Esophagus muscularis mucosa (tissue), 4 donors: ENCODE measurements at places on chromosomes 1 and 21. TPM values are rescaled to one million over a fixed set of nuclear protein-coding genes. Genes with fewer than 3 reads are reported as not detected.

The HES2 gene
- total RNA-seq: not detected

The RAP1GAP gene
- total RNA-seq: 0.71 TPM

DNA sequence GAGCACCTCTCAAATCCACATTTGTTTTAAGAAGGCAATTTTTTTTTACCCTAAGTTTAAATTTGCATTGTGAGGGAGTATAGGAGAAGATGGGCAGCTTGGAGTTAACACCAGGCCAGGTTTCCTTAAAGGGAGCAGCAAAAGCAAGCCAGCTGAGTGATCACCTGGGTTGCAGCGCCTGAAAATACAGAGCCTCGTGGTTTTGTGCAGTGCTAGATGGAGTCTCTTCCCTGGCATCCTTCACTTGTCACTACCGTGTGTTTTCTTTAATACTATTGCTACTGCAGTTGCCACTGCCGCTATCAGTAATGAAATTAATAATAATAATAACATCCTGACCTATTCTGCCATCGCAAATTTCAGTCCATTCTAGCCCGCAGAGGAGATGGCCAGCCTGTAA lies 35.2 kb upstream of the VAV3 start:
- H3K27me3 ChIP-seq: no peaks in the 10 kb centered on the region
- H3K27ac ChIP-seq: no peak overlapping the region
- H3K4me3 ChIP-seq: no peak overlapping the region

DNA sequence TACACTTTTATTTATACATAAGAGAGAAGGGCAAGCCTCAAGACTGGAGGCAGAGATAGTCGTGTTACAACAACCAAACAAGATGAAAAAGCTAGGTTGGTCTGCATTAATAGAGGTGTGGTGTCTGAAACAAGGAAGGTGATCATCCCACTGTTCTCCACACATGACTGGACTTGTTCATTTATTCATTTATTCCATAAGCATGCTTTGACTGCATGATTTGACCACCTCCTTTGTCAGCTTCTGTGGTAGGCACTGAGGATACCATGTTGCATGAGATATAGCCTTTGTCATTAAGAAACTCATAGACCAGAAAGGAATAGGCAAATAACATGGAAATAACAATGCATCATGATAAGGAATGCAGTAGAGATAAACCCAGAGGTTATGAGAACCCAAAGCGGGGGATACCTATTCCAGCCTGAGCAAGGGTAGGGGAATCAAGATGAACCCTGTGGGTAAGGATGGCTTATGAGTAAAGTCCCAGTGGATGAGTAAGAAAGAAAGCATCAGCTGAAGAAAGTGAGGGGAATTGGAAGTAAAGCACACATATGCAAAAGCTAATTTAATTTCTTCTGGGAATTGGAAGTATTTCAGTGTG lies 173.7 kb upstream of the FGGY start:
- no peak overlapping the region for H3K4me3 ChIP-seq
- DNase-seq: peak; percentile 26
- H3K27me3 ChIP-seq: no peaks in the 10 kb centered on the region
- H3K36me3 ChIP-seq: no peaks in the 10 kb centered on the region

DNA sequence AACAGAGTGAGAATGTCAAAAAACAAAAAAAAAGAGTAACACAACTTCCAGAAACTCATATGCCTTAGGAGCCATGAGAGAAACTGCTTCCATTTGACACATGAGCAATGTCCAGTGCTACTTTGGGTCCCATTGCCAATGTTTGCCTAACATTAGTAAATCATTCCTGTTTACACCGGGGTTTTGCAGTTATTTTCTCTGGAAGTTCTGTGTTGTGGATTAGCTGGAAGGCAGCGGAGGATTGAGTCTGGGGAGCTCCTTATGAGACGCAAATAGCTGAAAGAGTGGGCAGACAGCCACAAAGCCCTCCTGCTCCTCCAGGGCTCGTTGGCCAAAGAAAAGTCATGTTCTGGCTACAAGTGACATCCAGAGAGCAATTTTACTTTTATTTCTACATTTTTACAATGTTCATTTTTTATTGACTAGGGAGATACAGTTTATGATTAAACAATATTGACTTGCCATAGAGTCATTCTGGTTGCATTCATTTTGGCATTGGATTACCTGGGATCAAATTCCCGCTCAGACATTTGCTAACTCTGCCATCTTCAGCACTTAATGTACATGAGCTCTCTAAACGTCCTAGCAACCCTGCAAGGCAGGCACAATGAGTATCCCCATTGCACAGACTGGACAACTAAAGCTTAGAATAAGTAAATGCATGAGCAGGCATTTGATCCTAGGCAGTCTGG lies 66.4 kb upstream of the GALNT2 start:
- no peak overlapping the region for H3K27ac ChIP-seq

The MTX1 gene
- total RNA-seq: 34.1 TPM

- DNase-seq: no peak
- peaks cover 23% of the 10 kb centered on the region for H3K27me3 ChIP-seq
- no peak overlapping the region for H3K27ac ChIP-seq
These were observed 57.9 kb upstream of the PDE9A start for GRCh38 chr21:42595283-42596187.

The JAK1 gene
- 158 TPM for total RNA-seq

DNA sequence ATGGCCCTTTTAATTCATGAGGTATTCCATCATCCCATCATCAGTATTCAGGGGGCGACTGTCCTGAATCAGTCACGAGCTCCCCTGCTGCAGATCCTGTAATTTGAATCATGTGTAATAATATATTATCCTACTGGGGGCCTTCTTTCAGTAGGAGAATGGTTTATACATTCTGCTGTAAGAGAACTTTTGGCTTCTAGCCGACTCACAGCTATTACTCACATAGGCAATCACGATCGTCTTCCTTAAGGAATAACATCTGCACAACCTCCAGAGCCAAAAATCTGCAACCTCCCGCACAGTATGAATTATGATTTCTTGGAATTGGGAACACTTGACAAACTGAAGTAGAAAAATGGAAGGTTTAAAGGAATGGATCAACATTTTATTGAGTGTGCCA lies 343.0 kb downstream of the USP25 start:
- H3K4me1 ChIP-seq: peaks cover 30% of the 10 kb centered on the region
- no peak for DNase-seq
- H3K36me3 ChIP-seq: no peaks in the 10 kb centered on the region

DNA sequence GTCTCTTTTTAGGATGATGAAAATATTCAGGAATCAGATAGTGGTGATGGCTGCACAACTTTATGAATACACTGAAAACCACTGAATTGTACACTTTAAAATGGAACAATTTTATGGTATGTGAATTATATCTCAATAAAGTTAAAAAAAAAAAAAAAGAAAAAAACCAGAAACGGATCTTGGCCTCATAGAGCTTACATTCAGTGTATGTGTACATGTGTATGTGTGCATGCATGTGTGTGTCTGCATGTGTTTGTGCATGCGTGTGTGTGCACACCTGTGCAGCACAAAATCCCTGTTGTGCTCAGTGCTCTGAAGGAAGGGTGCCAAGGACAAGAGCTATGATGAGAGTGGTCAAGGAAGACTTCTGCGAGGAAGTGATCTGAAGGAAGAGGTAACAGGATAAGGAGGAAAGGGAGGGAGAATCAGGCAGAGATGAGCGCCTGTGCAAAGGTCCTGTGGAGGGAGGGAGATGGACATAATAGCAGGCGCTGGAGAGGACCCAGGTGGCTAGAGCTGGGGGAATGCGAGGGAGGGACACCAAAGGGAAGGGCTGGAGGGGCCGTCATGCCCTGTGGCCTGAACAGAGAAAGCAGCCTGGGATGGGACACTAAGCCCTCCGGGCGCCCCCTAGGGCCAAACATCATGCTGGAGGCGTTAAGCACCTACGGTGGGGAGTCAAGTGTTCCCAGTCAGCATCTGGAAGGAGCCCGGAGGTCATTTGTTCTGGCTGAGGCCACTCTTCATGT lies 25.2 kb downstream of the NKAIN1 start:
- no peak overlapping the region for H3K27ac ChIP-seq
- H3K4me3 ChIP-seq: no peak overlapping the region
- H3K36me3 ChIP-seq: no peaks in the 10 kb centered on the region
- DNase-seq: no peak
- H3K4me1 ChIP-seq: peaks cover 10% of the 10 kb centered on the region

GRCh38 chr1:228351850-228352249 lies 54.8 kb downstream of the TRIM11 start:
- DNase-seq: no peak
- no peak overlapping the region for H3K27ac ChIP-seq
- H3K36me3 ChIP-seq: no peaks in the 10 kb centered on the region
- H3K4me1 ChIP-seq: no peaks in the 10 kb centered on the region
- no peak overlapping the region for H3K4me3 ChIP-seq

DNA sequence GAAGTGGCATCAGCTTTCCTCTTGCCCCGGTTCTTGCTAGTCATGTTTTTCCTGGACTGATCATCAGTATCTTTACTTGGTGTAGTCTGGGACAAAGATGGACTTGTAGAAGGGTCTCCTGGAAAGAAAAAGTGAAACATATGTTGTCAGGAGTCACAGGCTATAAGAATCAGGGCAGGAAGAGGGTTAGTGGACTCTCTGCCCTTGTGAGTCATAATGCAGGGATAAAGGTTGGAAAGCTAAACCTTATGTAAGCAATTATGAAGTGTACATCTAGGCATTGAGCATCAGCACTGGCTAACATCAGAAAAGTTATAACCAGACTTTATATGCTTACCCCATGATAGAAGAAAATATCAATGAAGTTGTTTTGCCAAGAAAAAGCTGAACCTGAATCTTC lies 51.2 kb downstream of the XKR8 start:
- DNase-seq: no peak
- H3K4me3 ChIP-seq: no peak overlapping the region
- H3K27me3 ChIP-seq: no peaks in the 10 kb centered on the region
- no peaks in the 10 kb centered on the region for H3K4me1 ChIP-seq

GRCh38 chr1:93623875-93624274 lies 57.8 kb downstream of the BCAR3 start:
- H3K36me3 ChIP-seq: no peaks in the 10 kb centered on the region
- DNase-seq: no peak
- peaks cover 16% of the 10 kb centered on the region for H3K4me1 ChIP-seq
- H3K4me3 ChIP-seq: no peak overlapping the region
- no peaks in the 10 kb centered on the region for H3K27me3 ChIP-seq

DNA sequence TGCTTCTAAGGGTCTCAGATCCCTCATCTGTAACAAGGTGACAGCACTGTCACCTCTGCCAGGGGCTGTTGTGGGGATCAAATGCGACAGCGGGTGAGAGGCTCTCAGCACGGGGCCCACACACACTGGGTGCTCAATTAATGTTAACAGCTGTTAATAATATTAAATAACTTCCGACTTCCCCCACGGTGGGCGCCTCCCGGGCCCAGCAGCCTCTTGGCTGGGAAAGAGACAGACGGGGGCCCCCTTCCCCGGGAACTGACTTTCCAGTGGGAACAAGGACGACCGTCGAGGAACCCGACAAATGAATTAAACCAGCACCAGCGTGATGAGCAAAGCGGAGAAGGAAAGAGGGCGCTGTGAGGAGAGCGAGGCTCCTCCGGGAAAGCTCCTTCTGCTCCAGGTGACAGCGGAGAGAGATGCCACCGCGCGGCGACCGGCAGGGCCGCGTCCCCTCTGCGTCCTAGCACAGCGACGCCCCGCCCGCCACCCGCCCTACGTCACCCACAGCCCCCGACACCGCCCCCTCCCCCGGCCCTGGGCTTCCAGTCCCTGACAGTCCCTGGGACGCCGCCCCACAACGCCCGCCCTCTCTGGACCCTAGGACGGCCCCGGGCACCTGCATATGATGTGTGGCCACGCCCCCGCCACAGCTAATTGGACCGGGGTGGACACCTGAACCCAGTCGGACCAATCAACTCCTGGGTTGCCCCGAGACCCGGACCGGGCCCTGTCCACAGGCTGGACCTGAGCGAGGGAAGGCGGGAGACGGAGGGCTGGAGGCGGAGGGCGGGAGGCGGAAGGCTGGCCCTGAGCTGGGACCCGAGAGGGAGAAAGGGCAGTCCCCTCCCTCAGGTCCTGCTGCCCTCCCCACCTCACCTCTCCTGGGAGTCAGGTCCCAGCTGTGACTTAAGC lies 38.2 kb downstream of the MATN1 start:
- peaks cover 12% of the 10 kb centered on the region for H3K27me3 ChIP-seq
- H3K4me1 ChIP-seq: peaks cover 22% of the 10 kb centered on the region
- DNase-seq: no peak
- H3K4me3 ChIP-seq: no peak overlapping the region
- no peak overlapping the region for H3K27ac ChIP-seq
- H3K36me3 ChIP-seq: no peaks in the 10 kb centered on the region

The KPRP gene
- total RNA-seq: not detected

- no peak for DNase-seq
- H3K27me3 ChIP-seq: no peaks in the 10 kb centered on the region
- no peaks in the 10 kb centered on the region for H3K4me1 ChIP-seq
- H3K4me3 ChIP-seq: no peak overlapping the region
- no peak overlapping the region for H3K27ac ChIP-seq
These were observed 44.0 kb downstream of the URB1 start for GRCh38 chr21:32348604-32349332.

The OR2L5 gene
- total RNA-seq: not detected

DNA sequence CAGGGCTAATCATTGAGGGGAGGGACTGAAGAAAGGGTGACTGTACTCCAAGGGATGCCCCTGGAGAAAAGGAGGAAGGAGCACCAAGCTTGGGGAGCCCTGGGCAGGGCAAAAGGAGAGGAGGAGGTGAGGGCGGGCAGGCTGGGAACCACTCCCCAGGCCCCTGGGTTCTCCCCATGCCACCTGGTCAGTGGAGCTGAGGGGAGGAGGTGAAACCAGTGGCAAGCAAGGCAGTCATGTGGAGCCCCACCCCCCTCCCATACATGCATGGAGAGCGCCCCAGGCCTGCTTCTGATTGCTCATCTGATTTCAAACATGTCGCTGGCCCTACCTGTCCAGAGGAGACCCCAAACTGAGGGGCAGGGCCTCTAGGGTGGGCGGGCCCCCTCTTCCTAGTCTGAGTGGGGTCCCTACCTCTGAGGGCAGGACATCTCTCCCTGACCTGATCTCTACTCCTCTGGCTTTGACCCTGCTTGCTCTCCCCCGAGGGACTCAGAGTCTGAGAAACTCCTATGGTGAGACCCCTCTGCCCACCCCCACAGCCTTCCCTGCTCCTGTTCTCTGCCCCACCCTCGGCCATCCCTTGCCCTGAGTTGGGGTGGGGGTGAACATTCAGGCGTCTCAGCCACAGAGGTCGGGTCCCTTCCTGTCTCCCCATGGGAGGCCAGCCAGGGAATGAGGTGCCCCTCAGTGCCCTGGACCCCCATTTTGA lies 18.6 kb downstream of the INSRR start:
- H3K4me1 ChIP-seq: peaks cover 9% of the 10 kb centered on the region
- no peaks in the 10 kb centered on the region for H3K36me3 ChIP-seq
- no peak for DNase-seq
- H3K27me3 ChIP-seq: peaks cover 91% of the 10 kb centered on the region
- no peak overlapping the region for H3K27ac ChIP-seq
- no peak overlapping the region for H3K4me3 ChIP-seq

- H3K4me1 ChIP-seq: peaks cover 8% of the 10 kb centered on the region
- no peaks in the 10 kb centered on the region for H3K27me3 ChIP-seq
- DNase-seq: no peak
These were observed 402.3 kb downstream of the RYR2 start for GRCh38 chr1:237444120-237444790.

The PAPPA2 gene
- total RNA-seq: 0.11 TPM

GRCh38 chr1:245375789-245376460 lies 221.1 kb downstream of the KIF26B start:
- no peak overlapping the region for H3K27ac ChIP-seq
- H3K27me3 ChIP-seq: no peaks in the 10 kb centered on the region
- H3K4me3 ChIP-seq: no peak overlapping the region
- H3K4me1 ChIP-seq: no peaks in the 10 kb centered on the region
- no peaks in the 10 kb centered on the region for H3K36me3 ChIP-seq

The ZBTB7B gene
- total RNA-seq: 61.0 TPM

GRCh38 chr1:47434051-47434842 lies 3.6 kb upstream of the FOXD2 start:
- peak overlapping the region; percentile 27 for H3K4me3 ChIP-seq
- no peak for DNase-seq
- H3K36me3 ChIP-seq: no peaks in the 10 kb centered on the region
- H3K27ac ChIP-seq: no peak overlapping the region

The PRKACB gene
- total RNA-seq: 50.5 TPM

The NBPF11 gene
- 7.1 TPM for total RNA-seq
